ENCODE measurements at places on chromosomes 5 and 9.

DNA sequence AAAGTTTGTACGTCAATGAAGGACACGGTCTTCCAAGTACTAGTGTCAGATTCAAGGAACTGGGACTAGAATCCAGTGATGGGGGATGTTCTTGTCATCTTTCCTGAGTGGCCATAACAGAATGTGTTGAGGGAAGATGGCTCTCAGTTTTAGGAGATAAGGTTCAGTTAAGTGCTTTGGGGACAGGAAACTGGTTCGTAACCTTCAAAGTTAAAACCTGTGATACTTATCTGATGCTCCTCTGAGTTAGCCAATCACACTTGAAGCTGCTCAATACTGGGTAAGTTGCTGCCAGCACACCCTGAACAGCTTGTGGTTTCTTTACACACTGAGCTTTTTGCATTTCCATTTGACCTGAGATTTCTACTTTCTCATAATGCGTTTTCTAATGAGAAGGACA lies 64.4 kb downstream of the PIK3R1 start:
- no peak for DNase-seq

- no peak for DNase-seq
Observed at GRCh38 chr5:41772785-41773442, 97.3 kb downstream of the OXCT1 start.

GRCh38 chr9:96318921-96319565 lies 17.1 kb upstream of the HSD17B3 start:
- no peak for DNase-seq

GRCh38 chr5:34599471-34600117 lies 56.5 kb upstream of the RAI14 start:
- DNase-seq: no peak

DNA sequence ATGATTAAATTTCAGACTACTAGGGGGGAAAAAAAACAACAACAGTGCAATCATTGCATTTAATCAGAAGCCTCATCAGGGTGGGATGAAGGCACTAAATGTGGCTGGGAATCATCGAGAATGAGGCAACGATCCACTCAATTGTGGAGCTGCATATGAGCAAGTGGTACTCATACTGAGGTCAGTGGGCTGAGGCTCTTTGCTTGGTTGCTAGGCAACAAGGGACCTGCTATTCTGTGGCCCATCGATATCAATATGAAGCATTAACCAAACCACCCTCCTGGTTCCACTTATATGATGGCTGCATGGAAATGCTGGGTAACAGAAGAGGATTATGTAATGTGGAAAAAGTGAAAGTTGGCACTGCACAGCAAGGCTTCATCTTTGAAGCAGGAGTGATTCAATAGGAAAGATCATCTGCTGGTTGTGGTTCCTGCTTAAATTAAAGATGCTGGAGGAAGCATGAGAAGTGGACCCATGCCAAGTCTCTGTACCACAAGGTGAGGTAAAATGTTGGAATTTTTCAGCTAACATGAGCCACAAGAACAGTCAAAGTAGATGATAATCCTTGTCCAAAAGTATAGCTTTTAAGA lies 159.8 kb upstream of the HMHB1 start:
- DNase-seq: no peak

DNA sequence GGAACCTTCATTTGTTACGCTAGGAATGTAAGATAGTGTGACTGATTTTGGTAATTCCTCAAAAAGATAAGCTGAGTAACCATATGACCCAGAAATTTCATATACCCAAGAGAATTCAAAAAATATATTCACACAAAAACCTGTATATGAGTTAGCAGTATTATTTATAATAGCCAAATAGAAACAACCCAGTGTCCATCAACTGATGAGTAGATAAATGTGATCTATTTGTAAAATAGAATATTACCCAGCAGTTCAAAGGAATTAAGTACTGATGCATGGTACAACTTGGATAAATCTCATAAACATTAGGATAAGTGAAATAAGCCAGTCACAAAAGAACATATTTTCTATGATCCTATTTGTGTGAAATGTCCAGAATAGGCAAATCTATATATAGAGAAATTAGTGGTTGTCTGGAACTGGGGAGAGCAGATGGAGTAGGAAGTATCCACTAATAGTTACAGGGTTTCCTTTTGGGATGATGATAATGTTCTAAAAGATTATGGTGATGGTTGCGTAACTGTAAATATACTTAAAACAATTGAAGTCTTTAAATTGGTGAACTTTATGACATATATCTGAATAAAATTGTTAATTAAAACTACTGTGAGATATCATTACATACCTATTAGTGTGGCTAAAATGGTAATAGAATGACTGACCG lies 10.2 kb downstream of the MARCHF6 start:
- no peak for DNase-seq

DNA sequence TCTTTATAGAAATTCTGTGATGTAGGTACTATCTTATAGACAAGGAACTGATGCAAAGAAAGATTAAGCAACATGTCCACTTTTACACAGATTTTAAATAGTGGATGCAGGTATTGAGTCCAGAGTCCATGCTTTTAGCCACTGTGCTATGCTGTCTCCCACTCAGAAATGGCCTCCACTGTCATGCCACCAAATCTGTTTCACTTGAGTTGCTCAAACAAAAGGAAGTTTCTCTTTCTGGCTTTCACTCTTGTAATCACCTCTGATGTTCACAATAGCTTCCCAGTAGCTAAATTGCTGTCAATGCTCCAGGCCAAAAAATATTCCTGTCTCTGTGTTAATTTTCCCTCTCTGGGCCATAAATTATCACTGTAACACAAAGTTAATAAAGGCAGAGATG lies 77.0 kb upstream of the RASA1 start:
- DNase-seq: no peak

GRCh38 chr5:117496801-117497200 lies 922.2 kb upstream of the SEMA6A start:
- no peak for DNase-seq

DNA sequence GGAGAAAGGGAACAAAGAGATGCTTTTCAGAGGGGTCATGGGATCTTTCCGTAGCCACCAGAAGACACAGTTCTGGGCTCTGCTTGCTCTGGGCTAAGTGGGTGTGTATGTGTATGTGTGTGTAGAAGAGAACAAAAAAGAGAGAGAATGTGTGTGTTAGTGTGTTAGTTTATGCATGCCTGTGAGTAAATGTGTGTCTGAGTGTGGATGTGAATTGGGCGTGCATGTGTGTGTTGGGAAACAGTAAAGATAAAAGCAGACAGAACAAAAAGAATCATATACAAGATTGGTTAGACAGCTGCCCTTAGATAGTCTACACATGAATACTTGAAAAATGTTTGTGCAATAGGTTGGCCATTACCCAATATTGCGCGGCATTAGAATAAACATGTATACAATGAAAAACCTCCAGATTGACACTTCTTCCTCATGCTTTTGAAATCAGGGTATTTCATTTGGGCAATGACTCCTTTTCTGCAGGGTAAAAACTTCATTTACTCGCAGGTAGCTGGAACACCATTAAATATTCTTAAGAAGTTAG lies 36.5 kb upstream of the HSPA9 start:
- DNase-seq: no peak

GRCh38 chr9:127707766-127708165 lies 978 bp downstream of the CFAP157 start:
- no peak for DNase-seq

DNA sequence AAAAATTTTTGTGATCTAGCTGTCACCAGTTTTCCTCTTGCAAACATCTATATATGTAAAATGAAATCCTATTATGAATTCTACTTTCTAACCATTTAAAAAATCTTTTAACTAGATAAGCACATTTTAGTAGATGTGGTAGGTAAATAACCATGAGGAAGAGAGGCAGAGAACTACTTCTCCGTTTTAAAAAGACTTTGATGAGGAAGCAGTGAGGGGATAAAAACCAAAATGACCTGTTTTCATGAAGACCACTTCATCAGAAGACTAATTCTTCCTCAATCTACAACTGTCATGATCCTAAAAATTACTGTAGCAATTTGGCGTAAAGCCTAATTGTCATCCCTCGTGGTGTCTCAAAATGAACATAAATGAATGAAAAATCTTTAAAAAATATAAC lies 15.7 kb upstream of the ERBIN start:
- DNase-seq: no peak

DNA sequence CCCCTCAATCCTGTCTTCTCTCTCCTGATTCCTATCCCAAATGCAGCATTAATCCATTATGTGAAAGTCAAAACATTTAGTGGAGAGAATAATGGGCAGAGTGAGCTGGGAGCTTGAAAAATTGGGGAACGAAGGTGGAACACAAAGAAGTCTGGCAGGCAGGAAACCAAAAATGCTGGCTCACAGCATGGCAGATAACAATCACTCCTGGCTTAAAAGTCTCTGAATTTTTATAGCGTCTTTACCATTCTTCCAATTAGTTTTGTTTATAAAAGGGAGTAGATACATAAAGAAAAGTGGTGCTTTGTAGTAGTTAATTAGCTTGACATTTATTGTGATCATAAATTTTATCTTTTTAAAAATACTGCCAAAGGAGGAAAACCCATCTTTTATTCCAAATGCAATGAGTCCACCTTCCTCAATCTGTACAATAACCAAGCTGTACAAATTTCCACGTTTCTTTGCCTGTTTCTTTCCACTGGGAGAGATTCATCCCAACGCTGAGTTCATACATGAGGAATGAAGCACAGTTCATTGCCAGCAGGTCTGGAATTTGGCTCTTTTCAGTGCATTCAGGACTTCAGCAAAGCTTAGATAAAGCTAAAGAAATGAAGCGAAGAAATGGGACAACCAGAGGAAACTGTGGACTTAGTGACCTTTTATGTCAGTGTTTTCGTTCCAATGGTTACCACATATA lies 174.7 kb downstream of the HMHB1 start:
- DNase-seq: no peak

- no peak for DNase-seq
Observed at GRCh38 chr5:9283021-9283420, 262.9 kb downstream of the SEMA5A start.

DNA sequence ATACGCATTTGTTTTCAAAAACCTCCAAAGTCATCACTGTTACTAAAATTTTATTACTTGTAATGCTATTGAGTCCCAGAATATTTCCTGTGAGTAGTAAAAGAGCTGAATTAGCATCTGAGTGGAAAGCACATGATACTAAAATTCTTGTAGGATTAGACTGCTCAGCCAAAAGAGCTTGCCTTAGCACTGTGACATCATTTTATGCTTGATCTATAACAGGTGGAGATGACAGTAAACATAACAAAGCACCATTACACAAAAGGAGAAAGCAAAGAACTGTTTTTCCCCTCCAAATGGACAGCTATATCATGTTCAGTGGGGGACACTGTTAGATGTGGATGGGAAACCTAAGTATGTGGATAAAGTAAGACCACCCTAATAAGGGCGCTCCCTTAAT lies 5.8 kb upstream of the JAK2 start:
- no peak for DNase-seq

DNA sequence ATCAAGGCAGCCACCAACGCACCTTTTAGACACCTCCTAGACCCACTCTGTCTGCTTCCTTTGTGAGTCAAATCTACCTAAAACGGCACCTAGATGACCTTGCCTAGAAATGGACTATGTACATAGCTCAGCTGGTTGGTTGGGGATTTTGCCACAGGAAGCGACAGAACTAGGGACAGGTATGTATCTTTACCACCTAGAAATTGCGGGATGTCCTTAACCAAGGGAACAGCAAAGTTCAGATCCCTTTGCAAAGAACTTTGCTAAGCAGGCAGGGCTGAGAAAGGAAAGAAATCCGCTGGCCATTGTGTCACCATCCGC lies 2.0 kb upstream of the ENC1 start:
- DNase-seq: no peak

- DNase-seq: no peak
Observed at GRCh38 chr9:126127591-126127990, 199.0 kb upstream of the MVB12B start.

DNA sequence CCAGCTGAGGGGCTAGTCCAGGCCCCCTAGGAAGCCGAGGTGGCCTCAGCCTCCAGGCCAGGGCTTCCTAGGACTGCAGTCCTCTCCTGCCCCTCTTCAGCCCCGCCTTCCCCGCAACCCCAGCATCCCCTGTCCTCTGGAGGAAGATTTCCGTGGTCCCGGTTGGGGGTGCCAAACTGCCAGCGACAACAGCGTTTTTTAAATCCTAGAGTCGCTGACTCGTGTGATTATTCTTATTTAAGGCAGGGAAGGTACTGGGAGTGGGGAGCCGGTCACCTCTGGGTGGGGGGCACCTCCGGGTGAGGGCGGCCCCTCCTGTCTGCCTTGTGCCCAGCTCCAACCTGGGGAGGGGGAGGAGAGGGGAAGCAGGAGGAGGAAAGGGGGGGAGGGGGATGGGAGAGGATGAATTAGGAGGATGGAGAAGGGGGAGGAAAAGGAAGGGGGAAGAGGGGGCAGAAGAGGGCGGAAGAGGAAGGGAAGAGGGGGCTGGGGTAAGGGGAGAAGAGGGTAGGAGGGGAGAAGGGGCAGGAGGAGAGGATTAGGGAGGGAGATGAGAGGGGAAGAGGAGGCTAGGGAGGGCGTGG lies 173.1 kb upstream of the IER5L start:
- no peak for DNase-seq

DNA sequence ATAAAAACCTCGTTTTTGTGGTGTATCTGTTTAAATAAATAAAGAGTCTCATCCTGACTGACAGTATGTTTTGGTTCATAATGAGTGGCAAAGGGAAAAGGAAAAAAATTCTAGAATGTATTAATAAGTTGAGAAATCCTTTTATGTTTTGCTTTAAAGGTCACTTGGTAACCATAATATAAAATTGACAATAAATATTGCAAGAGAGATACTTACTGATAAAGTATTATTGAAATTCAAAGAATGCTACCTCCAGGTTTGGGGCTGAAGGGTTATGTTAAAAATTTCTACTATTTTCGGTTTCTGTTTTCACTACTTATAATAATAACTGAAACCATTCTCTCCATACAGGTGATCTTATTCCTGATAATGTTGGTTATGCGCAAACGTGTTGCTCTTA lies 85.4 kb upstream of the FSD1L start:
- no peak for DNase-seq

DNA sequence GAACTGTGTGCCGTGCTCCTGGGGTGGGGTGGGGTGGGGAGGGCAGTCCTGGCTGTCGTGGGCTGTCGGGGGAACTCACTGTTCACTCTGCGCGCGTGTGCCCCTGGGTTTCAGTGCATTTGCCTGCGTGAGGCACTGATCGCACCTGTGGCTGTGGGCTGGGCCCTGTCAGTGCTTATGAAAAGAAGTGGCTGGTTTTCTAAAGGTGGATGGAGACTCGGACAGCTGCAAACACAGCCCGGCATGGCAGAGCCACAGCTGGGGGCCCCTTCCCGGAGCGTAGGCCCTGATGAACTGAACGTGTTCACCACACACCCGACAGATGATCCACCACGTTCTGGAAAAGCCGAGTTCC lies 42.7 kb downstream of the NKD2 start:
- DNase-seq: no peak

- no peak for DNase-seq
Observed at GRCh38 chr9:79660615-79661014, 88.8 kb downstream of the TLE4 start.

DNA sequence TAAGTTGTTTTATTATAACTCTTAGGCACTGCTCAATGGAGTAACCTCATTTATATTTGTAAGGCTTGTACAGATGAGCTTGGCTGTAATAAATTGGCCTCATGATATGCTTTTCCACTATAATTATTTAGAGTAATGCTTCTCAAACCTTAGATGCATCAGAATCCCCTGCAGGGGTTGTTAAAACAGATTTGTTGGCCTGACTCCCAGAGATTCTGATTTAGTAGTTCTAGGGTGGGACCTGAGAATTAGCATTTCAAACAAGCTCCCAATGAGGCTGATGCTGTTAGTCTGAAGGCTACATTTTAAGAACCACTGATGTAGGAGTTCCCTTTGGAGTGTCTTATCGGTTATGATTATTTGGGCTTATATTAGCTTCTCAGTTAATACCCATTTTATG lies 38.2 kb upstream of the ARSB start:
- DNase-seq: no peak
